ENCODE measurements at places on chromosomes 3 and 15. TPM values are rescaled to one million over a fixed set of nuclear protein-coding genes. Genes with fewer than 3 reads are reported as not detected.

- no peak for DNase-seq
These were observed 3.2 kb upstream of the ITIH1 start for GRCh38 chr3:52774066-52774713.

The CSK gene
- 20.0 TPM for total RNA-seq

DNA sequence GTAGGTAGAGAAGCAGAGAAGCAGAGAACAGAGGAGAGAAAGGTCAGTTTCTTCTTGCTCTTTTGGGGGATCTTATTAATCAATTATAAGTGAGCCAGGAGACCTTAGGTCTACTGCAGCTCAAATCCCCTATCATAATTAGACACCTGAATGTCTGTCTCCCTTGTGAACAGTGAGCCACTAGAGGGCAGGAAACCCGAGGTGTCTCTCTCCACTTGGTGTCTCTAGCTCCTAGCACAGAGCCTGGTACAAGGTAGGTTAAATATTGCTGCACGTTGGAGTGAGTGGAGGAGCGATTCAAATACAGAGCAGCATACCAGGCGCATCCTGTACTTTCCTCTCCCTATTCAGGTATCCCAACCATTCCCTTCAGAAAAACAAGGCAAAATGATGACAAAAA, 2.0 kb upstream of the ST8SIA2 start:
- no peak for DNase-seq

The GPR15 gene
- total RNA-seq, result not detected

DNA sequence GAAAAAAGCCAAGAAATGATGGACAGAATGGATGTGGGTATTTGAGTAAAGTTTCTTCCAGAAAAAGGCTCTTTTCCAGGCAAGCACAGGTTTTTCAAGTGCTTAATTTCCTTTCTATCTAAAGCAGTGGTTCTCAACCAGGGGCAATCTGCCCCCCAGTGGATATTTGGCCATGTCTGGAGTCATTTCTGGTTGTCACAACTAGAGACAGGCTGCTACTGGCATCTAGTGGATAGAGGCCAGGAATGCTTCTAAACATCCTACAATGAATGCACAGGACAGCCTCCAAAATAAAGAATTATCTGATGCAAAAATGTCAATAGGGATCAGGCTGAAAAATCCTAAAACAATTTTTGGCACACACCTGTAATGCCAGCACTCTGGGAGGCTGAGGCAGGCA, 23.9 kb downstream of the SEC22C start:
- DNase-seq, result no peak

The B3GNT5 gene
- total RNA-seq, result 4.4 TPM

DNA sequence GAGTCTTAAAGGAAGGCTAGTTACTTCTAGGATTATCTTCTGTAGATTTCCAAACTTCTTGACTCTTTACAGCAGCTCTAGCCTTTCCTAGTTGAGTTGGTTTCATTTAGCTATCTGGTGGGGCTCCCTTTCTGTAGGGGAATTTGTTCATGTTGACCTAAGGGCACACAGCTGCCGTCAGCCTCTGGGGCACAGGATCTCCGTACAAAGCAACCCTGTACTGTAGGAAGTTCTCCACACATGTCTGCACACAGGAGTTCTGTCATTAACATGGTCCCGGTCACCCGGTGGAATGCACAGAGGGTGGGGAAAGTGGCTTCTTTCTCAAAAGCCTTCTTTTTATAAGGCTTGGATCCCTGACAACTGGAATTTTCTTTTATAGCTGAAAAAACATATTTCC, 88.7 kb upstream of the TNIK start:
- no peak for DNase-seq

The PLSCR2 gene
- not detected for total RNA-seq

DNA sequence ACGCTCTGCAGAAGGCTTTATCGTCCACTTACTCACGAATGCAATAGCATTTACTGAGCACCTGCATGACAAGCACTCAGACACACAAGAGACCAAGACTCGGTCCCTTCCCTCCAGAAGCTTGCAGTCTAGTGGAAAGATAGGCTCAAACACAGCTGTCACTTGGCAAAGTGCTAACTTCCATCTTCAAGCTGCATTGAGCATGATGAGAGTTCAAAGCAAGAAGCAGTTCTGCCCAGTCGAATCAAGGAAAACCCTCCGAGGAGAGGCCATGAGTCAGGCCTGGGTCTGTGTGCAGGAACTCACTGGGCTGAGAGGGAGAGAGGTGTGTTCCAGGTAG, 51.5 kb downstream of the C3orf20 start:
- no peak for DNase-seq

The EPB42 gene
- 0.33 TPM for total RNA-seq

- no peak for DNase-seq
These were observed 2.9 kb upstream of the RBM6 start for GRCh38 chr3:49937090-49937489.

- no peak for DNase-seq
These were observed 115.0 kb upstream of the VEPH1 start for GRCh38 chr3:157618075-157618760.

The TMEM42 gene
- total RNA-seq, result 6.5 TPM

All from esophagus muscularis mucosa (tissue), 4 donors.